ENCODE measurements at places on chromosomes 13 and 19.

- no peak for DNase-seq
Measured at GRCh38 chr19:41327576-41328156, 17.7 kb downstream of the CCDC97 start.

- no peak for DNase-seq
Measured at GRCh38 chr13:22883262-22883840, 297.4 kb upstream of the SGCG start.

DNA sequence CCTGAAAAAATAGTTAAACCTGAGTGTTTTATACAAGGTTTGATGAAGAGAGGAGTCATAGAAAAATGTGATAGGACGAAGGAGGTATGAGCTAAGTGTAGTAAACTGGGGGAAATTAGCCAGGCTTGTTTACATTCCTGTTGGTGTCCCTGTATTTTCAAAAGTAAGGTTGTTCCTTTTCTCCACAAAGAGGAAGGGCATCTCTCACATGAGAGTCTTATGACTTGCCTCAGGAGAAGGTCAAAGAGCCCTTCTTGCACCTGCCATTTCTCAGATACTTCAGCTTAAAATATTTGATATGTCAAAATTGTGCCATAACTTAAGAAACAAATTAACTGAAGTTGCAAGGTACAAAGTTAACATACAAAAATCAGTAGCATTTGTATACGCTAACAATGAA, 3.6 kb upstream of the N4BP2L2 start:
- DNase-seq: no peak

- DNase-seq: no peak
Measured at GRCh38 chr13:108154421-108154858, 60.9 kb downstream of the LIG4 start.

DNA sequence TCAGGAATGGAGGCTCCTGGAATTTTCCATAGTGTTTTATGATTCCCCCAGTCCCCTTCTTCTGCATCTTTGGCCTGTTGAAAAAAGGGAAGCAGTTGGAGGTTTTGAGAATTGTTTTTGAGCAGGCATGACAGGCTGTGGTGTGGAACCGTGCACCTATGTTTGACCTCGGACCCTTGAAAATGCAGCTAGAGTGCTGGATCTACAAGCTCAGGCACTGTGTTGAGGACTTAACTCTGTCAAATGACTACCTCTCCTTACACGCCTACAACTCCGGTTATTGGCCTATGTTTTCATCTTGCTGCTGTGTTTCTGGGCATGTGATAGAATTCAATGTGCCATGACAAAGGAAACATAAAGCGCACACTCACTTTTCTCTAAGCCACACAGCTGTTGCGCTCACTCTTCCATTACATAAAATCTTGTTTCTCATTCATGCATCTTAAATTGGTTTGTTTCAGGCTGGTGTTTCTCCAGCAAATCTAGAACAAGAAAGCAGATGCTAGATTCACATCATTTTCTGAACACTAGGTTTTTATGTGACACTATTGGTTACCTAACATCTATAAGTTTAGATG, 616.6 kb downstream of the FGF9 start:
- DNase-seq: no peak

DNA sequence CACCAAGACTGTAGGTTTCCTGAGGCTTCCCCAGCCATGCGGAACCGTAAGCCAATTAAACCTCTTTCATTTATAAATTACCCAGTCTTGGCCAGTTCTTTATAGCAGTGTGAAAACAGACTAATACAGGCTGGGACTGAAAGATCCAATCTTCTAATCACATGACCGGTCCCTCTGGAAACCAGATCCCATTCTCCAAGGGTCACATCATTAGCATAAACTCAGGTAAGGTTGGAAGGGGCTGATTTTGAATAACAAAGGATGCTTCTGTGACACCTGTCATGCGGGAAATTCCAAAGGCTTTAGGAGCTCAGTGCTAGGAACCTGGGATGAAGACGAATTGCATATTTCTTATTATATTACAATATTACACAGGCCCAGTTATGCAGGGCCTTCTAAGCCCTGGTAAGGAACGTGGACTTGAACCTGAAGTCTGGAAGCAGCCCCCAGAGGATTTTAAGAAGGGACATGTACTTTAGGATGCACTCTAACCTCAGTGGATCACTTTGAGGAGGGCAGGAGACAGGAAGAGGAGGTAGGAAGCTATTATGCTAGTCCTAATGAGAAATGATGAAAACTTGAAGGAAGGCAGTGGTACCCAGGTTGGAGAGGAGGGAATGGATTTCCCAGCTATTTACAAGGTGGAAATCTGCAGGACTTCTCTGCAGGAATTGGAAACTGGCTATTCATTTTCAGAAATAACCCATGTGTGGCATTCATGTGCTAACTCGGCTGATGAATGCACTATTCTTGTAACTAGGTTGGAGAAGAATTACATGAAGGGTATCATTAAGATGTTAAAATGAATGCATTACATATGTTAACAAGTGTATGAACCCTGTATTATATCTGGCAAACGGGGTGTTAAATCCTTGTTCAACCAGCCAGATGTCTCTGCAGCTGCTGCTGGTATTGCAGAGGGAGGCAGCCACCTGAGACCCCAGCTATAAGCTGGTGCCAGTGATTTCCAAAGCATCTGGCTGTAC, 19.3 kb downstream of the TNFSF11 start:
- no peak for DNase-seq

- no peak for DNase-seq
Measured at GRCh38 chr13:46778890-46779289, 18.1 kb downstream of the ESD start.

DNA sequence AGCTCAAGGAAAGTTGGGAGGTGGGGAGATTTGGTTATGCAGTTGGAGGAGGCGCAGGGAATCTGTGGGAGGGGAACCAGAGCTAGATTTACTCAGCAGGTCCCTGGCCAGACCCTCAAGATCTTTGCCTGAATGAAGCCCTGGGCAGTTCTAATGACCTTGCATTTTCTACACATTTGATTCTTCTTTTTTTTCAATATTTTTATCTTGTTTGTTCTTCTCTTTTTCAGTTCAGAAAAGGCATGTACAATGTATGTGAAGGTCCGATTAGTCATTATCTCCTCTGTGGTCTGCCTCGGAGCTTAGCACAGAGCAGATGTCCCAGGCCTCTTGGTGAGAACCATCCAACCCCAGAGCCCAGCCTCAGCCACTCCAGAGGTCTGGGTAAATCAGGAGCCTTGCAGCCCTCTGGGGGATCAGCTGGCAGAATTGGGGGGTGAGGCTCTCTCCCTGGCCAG, 24.2 kb downstream of the SERP2 start:
- DNase-seq: no peak

DNA sequence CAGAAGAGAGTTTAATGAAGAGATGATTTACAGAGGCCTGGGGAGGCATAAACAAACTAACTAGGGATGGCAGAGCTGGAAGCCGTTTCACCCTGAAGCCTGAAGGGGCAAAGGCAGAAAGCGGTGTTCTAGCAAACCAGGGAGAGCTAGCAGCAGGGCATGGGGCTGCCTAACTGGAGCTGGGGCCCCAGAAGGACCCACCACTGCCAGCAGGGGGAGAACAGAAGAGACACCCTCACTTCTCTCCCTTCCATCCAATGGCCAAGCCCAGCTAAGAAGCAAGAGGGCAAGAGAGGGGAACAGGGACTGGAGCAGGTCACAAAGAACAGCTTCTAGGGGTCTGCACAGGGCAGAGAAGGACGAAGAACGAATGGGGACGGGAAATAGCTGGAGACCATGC, 195.5 kb downstream of the KATNAL1 start:
- DNase-seq: no peak

- DNase-seq: no peak
Measured at GRCh38 chr13:95250961-95251360, 50.3 kb downstream of the ABCC4 start.

DNA sequence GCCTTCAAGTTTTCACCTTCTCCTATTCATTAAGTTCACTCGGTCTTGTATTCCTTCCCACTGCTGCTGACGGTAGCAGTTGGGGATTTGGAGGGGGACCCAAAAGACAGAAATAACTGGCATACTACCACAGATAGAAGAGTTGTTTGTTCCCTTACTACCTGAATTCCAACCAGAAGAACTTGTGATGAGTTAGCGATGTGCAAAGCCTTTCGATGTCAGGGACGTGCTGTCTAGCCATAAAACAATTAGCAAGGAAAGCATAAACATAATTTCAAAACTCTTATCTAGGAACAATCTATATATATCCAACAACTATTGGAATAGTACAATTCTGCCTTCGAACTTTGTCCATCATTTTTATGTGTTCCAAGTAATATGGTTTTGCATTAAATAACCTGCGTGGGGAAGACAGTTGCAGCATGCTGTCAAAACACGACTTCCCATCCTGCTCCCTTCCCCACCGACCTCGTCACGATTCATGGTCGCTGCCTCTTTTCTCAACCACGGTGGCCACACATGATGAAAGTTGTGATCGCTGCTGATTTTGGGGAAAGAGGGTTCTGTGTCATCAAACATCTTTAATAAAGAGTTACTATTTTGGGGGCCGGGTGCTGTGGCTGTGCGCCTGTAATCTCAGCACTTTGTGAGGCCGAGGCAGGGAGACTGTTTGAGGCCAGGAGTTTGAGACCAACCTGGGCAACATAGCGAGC, 3.8 kb upstream of the SLC7A9 start:
- DNase-seq: no peak

- no peak for DNase-seq
Measured at GRCh38 chr13:95713651-95714050, 36.7 kb downstream of the DNAJC3 start.
